ENCODE measurements at places on chromosomes 7 and 10. TPM values are rescaled to one million over a fixed set of nuclear protein-coding genes. Genes with fewer than 3 reads are reported as not detected.
A peak's percentile ranks its signal among the peaks of the same experiment; 100 is the strongest.

Gene SFTPA1
- 8,195 TPM for total RNA-seq

DNA sequence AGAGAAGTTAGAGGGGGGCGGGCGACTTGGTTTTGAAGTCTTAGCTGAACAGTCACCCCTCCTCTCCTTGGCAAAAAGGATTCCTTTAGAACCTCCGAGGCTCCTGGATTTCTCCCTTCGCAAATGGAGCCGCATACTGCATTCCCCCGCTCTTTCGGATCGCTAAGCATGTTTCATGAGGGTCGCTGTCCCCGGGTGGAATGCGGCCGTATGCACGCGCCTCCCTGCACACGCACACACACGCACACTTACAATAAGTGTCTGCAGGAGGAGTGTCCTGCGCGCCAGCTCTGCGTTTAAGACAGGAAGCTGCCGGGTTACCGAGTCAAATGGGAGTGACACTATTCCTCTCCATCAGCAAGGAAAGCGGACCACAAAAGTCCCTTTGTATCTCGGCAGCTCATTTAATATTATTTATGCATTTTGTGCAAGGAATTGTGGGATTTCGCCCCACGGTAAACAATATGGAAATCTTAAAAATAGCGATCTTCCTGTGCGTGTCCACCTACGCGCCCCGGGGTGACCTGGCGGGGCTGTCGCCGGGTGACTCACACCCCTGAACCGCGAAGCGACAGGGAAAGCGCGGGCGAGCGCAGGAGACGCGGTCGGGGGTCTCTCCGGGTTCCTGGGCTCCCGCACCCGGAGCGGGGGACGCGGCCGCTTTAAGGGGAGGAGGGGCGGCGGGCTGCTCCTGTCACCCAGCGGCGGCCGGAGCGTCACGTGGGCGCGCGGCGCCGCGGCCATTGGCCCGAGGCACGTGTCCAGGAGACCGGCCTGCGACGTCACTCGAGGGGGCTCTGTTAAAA, 988 bp upstream of the EN2 start:
- H3K4me1 ChIP-seq = peaks cover 24% of the 10 kb centered on the region
- H3K27ac ChIP-seq = no peak overlapping the region
- DNase-seq = peak; percentile 78
- peaks cover 81% of the 10 kb centered on the region for H3K27me3 ChIP-seq
- peak overlapping the region; percentile 19 for H3K4me3 ChIP-seq

- no peak overlapping the region for H3K4me3 ChIP-seq
- peaks cover 9% of the 10 kb centered on the region for H3K36me3 ChIP-seq
- H3K27me3 ChIP-seq = no peaks in the 10 kb centered on the region
- no peak overlapping the region for H3K27ac ChIP-seq
Observed at GRCh38 chr7:139068544-139069399, 32.9 kb upstream of the ZC3HAV1L start.

- DNase-seq = no peak
- H3K4me1 ChIP-seq = no peaks in the 10 kb centered on the region
Observed at GRCh38 chr7:20541608-20542349, 73.7 kb upstream of the ABCB5 start.

Measured in lung (tissue), 17 donors.